ENCODE measurements at places on chromosomes 5 and 9.

- DNase-seq, result no peak
Measured at GRCh38 chr9:111427186-111427585, 57.0 kb downstream of the ECPAS start.

GRCh38 chr9:88766778-88767503, 224.3 kb upstream of the S1PR3 start:
- no peak for DNase-seq

- DNase-seq, result no peak
Measured at GRCh38 chr5:63629951-63630630, 332.2 kb downstream of the HTR1A start.

- peak; percentile 28 for DNase-seq
Measured at GRCh38 chr5:154868702-154869101, 10.3 kb downstream of the CNOT8 start.

- no peak for DNase-seq
Measured at GRCh38 chr9:132745756-132746709, 75.8 kb downstream of the GTF3C4 start.

DNA sequence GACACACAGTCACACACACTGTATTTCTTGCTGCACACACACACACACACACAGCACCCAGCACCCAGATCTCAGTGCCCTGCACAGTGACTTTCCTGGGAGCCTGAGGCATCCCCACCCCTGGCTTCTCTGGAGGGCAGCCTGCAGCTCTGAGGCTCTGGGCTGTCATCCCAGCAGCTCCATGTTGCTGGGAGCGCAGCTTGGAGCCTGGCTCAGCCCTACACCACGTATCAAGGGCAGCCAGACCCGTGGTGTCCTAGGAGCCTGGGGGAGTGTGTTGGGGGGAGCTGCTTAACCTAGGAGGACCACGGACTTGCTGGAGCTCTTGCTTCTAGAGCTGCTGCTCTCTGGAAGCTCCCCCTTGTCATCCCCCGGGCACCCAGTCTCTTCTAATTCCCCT, 5.2 kb downstream of the IER5L start:
- DNase-seq, result no peak

DNA sequence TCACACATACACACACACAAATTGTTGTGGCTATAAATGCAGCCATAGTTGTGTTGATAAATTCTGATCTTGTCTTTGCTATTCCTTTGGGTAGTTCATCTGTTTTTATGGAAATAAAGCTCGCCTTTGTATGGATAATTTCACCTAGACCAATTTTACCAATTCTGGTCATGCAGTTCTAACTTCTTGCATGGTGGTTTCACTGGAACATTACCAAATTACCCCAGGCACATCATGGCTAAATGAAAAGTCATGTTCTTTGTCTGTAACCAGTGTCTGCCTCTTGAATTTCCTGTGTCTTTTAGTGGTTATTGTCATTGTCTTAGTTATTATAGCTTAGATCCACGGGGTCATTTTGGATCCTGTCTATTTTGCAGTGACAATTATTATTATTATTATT, 50.3 kb upstream of the TMC1 start:
- no peak for DNase-seq

GRCh38 chr9:109012009-109012875, 1.1 kb downstream of the CTNNAL1 start:
- DNase-seq, result peak; percentile 66

DNA sequence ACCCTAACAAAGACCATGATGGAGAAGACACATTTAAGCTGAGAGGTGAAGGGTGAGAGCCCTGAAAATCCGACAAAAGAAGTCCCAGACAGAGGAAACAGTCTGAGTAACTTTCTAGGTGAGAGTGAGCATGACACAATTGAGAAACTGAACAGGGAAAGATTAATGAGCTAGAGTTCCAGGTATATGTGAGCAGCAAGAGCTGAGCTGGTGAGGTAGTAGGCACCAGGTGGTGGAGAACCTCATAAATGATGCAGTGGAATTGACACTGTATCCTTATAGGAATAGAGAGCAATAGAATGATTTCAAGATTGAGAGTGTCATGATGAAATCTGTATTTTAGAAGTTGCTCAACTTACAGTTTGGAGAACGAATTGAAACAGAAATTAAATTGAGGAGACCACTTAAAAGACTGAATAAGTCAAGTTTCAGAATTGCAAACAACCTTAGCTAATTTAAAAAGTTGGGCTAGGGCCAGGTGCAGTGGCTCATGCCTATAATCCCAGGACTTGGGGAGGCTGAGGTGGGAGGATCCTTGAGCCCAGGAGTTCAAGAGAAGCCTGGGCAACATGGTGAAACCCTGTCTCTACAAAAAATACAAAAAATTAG, 89.8 kb downstream of the NREP start:
- no peak for DNase-seq

GRCh38 chr5:83741571-83741970, 20.9 kb upstream of the HAPLN1 start:
- peak; percentile 86 for DNase-seq

GRCh38 chr9:116087246-116087645, 66.3 kb upstream of the PAPPA start:
- peak; percentile 35 for DNase-seq

GRCh38 chr9:107698779-107699178, 209.2 kb upstream of the KLF4 start:
- peak; percentile 25 for DNase-seq

- no peak for DNase-seq
Measured at GRCh38 chr9:128193469-128194096, 2.2 kb upstream of the CIZ1 start.

GRCh38 chr5:60830581-60831127, 13.4 kb downstream of the ELOVL7 start:
- no peak for DNase-seq

DNA sequence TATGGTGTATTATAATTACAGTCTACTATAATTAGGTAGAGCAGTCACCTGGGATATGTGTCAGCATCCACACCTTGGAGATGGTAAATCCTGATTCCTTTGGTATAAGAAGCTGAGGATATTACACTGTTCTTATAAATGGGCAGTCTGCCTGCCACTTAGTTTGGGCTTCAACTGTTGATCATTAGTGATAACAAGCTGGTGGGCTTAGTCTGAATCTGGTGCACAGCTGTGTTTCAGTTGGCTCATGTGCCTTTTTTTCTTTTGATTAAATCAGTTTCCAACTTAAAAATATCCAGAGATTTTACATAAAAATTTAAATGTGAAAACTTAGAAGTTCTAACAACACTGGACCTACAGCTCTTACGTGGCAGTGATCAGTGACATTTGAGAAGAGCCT, 21.2 kb downstream of the LVRN start:
- no peak for DNase-seq

GRCh38 chr5:140192715-140193430, 17.9 kb downstream of the CYSTM1 start:
- no peak for DNase-seq

DNA sequence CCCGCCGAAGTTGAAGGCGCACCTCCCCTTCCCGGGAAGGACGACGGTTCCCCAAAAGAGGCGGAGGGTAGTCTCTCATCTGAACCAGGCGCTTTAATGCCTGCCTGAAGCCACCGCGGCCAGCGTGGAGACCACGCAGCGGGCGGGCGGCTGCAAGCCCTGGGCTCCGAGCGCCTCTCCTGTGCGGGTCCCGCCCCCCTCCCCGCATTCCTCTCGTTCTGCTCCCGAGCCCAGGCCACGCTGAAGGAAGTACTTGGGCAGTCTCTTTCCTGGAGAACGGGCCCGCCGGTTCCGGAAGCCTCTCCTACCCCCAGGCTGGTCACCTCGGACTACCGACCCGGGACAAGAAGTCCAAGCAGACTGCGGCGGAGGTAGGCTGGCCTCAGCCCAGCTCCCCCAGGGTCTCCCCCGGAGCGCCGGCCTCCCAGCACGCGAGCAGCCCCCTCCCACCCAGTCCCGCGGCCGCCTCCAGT, 571 bp downstream of the PPIC start:
- peak; percentile 31 for DNase-seq

GRCh38 chr5:11853140-11853539, 51.1 kb downstream of the CTNND2 start:
- DNase-seq, result no peak

DNA sequence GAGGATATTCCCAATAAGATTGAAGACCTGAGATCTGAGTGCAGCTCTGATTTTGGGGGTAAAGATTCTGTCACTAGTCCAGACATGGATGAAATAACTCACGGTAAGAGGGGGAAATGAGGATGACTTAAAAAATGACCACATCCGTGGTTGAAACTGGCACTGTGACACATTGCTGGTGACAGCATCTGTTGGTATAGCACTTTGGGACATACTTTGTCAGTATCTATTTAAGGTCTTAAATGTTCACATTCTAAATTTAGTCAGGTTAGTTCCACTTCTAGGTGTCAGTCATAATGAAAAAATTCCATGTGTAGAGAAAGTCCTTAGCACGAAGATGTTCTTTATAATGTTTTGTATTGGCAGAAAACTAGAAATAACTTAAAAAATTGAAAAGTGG, 70.9 kb downstream of the GAPVD1 start:
- no peak for DNase-seq

GRCh38 chr9:28916348-28916747, 1343.1 kb upstream of the C9orf72 start:
- DNase-seq, result no peak

GRCh38 chr5:32710550-32711361, at the start of gene NPR3:
NPR3 (plus strand) TSS chr5:32711321; CDS start chr5:32711777, 456 bp downstream.
- DNase-seq, result no peak

DNA sequence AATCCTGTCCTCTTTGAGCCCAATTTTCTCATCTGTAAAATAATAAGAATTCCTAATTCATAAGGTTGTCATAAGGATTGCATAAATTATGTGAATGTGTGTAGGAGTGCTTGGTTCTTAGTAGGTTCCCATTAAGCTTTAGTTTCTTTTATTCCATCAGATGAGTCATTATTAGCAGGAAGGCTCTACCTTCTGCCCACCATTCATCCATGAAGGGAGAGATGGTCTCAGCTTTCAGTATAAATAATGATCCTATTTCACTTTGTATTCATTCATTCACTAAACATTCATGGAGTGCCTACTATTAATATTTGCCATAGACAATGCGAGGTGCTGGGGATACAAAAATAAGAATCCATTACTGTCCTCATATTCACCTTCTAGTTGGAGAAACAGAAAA, 3.0 kb downstream of the CMYA5 start:
- no peak for DNase-seq

DNA sequence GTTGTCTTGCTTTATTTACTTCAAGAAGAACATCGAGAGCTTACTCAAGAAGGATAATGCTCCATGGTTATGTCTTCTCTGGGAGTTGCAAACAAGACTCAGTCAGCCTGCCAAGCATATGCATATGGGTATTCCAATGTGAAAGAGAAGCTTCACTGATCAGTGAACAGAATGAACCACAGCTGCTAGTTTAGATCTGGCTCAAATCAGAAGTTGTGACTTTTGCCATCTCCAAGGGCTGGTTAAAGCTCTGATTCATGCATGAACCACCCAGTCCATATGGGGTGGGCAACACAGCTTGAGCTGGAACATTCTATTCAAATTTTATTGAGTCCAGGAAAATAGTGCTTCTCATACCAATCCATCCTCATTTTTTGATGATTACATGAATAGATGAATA, 50.0 kb downstream of the ATPSCKMT start:
- DNase-seq, result no peak

DNA sequence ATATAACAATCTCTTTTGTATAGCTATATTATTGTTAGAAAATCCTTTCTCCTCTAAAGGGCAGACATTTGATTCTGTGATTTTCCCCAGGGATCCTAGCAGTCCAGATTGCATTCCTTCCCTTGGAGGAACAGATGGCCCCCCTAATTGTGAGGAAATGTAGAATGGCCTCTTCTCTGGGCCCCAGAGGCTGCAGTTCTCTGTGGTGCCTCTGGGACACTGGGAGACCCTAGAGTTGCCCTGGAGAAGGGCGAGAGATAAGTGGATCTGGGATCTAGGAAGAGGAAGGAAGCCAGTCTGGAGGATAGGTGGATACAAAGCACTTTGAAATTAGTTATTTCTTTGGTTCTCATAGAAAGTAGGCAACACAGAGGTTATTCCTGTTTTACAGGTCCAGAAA, 1.9 kb upstream of the HINT2 start:
- DNase-seq, result peak; percentile 87

DNA sequence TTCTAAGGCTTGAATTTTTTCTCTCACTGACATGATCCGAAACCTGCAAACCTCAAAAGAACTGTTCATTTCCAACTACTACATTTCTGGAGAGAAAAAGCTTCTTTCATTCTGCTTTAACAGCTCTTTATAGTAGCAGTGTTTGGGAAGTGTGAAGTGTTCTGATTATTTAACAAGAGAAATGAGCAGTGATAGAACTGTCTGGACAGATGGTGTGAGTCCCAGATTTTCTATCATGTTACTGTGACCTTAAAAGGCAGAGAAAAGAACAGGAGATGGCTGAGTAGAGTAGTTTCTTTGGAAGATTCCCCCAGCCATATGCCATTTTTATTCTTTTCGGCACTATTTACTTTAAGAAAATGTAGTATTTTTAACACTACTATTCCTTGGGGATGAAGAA, 41.3 kb upstream of the TAL2 start:
- DNase-seq, result peak; percentile 69

- DNase-seq, result no peak
Measured at GRCh38 chr5:96384353-96384752, 48.7 kb downstream of the PCSK1 start.

- DNase-seq, result peak; percentile 84
Measured at GRCh38 chr5:66795682-66796081, 199.5 kb downstream of the MAST4 start.

DNA sequence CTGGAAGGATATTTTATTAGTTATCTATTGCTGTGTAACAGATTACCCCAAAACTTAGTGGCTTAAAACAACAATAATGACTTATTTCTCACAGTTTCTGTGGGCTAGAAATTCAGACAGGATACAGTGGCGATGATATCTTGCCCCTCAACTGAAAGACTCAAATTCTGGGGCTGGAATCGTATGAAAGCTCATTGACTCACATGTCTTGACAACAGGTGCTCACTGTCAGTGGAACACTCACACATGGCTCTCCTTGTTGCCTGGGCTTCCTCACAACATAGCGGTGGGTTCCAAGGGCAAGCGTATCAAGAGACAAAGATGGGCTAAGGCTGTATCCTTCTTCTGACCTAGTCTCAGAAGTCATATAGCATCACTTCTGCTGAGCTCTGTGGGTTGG, 3.7 kb upstream of the GNPDA1 start:
- no peak for DNase-seq

GRCh38 chr5:132839426-132840301, 9.2 kb upstream of the SHROOM1 start:
- no peak for DNase-seq

GRCh38 chr5:1983919-1984695, 101.4 kb upstream of the IRX4 start:
- DNase-seq, result no peak
